ENCODE measurements at places on chromosomes 4 and X.

DNA sequence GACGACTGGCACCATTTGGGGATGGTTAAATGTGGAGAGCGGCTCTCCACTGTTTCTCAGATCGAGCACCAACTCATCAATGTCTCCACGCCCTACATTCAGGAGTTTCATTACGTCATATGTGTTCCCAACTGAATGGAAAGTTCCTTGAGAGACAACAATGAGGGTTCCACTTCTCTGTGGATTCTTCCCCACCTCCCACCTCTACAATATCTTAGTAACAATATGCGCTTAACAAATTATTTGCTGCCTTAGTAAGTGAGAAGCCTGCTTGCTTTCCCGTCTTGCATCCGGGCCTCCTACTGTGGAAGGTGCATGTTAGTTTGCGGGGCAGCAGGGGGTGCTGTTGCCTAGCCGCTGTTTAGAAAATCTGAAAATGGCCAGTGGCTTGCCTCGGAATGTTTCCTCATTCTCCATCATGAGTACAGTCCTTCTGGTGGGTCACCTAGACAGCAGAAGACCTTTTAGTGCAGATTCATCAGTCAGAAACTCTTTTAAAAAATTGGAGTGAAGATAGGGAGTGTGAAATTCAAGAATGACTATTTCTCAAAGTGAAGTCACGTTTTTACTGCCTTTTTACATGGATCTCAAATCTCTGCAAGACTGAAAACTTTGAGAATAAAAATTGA, 55.7 kb downstream of the PHOX2B start:
- DNase-seq: peak; percentile 36

DNA sequence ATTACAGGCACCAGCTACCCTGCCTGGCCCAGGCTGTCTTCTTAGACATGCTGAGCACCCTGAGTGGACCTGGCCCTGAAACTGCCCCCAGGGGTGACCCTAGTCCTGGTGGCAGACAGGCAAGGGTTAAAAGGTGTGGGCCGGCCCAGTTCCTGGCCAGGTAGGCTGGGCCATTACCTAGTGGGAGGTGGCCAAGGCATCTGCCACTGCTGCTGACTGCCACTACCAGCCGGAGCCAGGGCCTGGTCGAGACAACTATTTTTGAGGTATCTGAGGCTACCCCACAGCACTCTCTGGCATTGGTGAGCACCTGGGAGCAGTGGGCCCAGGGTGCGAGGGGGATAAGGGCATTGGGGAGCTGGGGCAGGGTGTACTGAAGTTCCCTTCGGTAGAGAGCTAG, at the start of gene CCDC120:
TSS of gene CCDC120 (plus strand) at position 206 of the 400 bp plus-strand sequence. CDS start 3,043 bp downstream, outside the sequence.
- DNase-seq: no peak

DNA sequence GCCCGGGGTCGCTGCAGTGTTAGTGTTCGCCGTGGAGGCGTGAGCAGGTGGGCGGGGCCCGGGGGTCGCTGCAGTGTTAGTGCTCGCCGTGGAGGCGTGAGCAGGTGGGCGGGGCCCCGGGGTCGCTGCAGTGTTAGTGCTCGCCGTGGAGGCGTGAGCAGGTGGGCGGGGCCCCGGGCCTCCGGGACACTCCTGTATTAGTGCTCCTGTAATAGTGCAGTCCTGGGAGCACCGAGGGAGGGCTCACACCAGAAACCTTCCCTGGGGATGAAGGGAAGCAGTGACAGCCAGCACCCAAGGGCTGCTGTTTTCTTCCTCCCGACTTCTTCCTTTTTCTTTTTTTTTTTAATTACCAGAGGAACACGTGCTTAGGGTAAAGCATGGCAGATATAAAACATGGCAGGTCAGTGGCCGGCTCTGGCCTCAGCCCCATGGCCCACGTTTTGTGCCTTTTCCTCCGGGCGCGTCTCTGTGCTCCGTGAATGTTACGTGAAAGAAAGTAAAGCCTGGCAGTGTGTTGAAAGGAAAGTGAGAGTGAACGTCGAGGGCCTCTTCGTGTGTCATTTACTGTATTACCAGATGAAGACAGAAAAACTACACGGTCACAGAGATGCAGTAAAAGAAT, 42.0 kb downstream of the PCGF3 start:
- DNase-seq: no peak

- no peak for DNase-seq
Observed at GRCh38 chr4:91373546-91373945, 930.2 kb upstream of the GRID2 start.

- DNase-seq: no peak
Observed at GRCh38 chr4:12689457-12689856, 794.7 kb downstream of the RAB28 start.

- no peak for DNase-seq
Observed at GRCh38 chr4:185881430-185881829, 69.4 kb upstream of the SORBS2 start.

GRCh38 chrX:10017872-10018271, 50.7 kb downstream of the CLDN34 start:
- no peak for DNase-seq

DNA sequence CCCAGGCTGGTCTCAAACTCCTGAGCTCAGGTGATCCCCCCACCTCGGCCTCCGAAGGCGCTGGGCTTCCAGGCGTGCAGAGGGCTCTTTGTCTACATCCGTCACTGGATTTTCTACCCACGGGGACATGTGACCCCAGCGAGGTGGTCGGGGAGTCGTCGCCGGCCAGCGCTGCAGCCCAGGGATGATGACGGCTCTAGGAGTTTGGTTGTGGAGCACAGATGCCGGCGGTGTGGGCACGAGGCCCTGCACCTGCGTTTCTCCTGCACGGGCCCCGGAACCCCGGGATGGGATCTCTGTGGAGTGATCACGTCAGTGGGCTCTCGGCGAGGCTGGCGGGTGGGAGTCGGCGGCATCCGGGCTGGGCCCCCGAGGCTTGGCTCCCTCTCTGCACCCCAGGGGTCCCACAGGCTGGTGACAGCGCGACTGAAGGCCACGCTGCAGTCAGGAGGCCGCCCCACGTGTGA, 9.1 kb upstream of the GTPBP6 start:
- no peak for DNase-seq

GRCh38 chr4:168057412-168057811, 34.9 kb upstream of the ANXA10 start:
- no peak for DNase-seq

DNA sequence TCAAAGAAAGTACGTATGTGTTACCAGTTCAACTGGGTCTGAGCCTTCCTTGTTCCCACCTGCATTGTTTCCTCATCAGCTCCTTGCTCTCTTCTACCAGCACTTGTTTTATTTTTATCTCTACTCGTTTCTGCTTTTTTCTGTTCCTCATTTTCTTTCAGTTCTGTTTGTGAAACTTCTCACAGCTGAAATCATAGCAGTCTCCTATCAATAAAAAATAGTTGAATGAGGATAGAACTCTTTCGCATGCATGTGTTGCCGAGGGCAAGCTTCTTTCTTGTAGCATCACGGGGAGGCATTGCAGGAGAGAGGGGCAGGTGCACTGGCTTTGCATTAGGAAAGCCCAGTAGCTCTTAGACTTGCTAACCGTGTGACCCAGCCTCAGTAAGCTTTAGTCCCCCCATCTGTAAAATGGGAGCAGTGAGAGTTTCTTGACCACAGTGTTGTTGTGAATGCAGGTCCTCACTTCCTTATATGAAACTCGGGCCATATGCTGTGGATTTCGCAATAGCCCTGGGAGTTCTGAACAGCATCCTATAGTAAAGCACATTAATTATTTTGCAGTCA, 24.7 kb downstream of the OFD1 start:
- DNase-seq: peak; percentile 51

DNA sequence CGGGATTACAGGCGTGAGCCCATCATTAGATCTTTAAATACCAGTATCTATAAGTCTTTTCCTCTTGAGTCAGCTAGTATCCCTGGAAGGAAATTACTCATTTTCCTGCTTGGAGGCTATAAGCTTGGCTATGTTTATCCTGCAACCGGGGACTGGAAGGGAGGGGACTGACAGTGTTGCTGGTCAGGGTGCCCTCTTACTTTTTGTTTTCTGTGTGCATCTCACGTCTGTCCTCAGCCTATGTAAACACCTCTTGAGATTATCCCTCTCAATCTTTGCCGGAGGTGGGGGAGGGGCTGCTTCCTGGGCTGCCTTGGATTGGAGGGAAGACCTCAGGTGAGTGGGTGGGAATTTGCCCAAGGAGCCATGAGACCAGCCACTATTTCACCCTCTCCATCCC, 37.0 kb downstream of the HTT start:
- DNase-seq: no peak

- DNase-seq: no peak
Observed at GRCh38 chrX:104253567-104254441, 929 bp downstream of the ESX1 start.

DNA sequence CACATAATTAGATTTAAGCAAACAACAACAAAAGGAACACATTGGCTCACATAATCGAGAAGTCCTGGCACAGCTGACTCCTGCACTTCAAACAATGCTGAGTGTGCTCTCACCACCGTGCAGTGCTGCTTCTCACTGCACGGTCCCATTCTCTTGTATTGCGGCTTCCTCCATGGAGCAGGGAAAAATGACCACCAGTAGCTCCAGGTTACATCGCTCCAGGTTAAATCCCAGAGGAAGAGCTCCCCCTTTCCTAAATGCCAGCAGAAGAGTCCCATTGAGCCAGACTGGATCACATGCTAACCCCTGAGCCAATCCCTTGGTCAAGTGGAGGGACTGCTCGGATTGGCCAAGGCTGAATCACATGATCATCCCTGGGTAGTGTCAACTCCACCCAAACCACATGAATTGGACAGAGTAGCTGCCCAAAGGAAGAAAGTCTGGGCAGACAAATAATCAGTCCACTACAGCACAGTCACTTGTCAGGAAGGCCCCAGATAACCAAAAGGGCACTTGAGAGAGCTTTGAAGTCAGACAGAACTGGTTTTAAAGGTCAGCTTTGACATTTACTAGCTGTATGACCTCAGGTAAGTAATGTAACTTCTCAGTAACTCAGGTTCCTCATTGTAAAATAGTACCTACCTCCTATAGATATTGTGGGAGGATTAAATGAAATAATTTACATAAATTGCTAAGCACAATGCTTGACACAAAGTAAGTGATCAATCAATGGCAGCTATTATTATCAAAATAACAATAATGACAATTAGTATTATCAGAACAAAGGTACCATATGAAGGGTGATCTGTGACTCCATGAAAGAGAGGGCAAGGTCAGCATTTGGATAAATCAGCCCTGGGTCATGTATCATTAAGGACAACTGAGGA, 14.3 kb downstream of the TEC start:
- no peak for DNase-seq

GRCh38 chr4:3689006-3689405, 77.2 kb upstream of the ADRA2C start:
- no peak for DNase-seq

- no peak for DNase-seq
Observed at GRCh38 chrX:39874202-39874816, 223.4 kb downstream of the BCOR start.

DNA sequence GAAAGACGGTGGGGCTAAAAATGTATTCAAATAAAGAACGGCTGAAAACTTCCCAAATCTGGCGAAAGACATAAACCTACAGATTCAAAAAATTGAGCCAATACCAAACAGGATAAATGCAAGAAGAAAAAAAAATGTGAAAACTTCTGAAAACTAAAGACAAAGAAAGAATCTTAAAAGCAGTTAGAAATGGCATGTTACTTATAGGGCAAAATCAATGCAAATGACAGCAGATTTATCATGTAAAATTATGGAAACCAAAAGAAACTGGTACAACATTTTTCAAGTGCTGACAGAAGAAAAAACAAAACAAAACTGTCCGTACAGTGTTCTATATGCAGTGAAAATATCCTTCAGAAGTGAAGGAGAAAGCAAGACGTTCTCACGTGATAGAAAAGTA, 239.0 kb downstream of the PDGFC start:
- DNase-seq: no peak

- DNase-seq: no peak
Observed at GRCh38 chrX:9539605-9540387, 74.9 kb downstream of the TBL1X start.

GRCh38 chr4:118776157-118776954, 59.6 kb downstream of the SEC24D start:
- no peak for DNase-seq

GRCh38 chr4:53197772-53198142, 168.1 kb downstream of the SCFD2 start:
- DNase-seq: peak; percentile 25

DNA sequence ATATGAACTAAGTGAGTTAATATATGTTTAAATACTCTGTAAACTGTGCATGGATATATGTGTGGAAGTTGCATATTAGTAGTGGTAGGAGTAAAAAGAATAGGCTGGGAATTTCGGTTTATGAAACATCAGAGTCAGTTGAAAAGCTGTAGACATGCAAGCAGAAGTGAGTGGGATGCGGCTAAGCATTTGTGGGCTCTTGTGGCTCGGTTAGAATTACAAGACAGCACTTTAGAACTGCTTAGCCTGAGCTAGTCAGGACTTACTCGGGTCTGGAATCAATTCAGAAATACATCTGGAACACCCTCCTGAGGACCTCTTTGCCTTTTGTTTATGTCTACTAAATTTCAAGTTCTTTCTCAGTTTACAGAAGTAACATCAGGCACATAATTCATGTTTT, 93.6 kb downstream of the AFF2 start:
- no peak for DNase-seq

DNA sequence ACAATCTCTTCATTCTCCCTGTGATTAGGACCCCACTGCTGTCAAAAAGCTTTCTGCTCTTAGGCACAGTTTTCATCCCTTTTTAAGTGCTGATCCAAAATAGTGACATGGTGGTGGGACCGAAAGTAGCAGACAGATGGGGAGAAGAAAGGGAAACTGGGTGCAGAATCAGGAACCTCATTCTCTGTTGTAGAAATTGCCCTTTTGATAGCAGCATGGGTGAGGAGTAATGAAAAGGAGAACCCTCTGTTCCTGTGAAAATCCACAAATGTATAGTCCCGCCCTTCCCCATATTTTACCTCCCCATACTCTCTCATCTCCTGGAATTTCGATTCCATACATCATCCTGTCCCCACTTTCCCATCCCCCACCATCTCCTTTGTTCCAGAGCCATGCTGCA, 126.5 kb downstream of the STIM2 start:
- DNase-seq: peak; percentile 30

- no peak for DNase-seq
Observed at GRCh38 chrX:23792861-23793553, 10.0 kb downstream of the SAT1 start.

- no peak for DNase-seq
Observed at GRCh38 chr4:153018031-153018430, 81.9 kb downstream of the FHDC1 start.

GRCh38 chr4:118968005-118968404, 79.4 kb downstream of the SYNPO2 start:
- DNase-seq: peak; percentile 87

DNA sequence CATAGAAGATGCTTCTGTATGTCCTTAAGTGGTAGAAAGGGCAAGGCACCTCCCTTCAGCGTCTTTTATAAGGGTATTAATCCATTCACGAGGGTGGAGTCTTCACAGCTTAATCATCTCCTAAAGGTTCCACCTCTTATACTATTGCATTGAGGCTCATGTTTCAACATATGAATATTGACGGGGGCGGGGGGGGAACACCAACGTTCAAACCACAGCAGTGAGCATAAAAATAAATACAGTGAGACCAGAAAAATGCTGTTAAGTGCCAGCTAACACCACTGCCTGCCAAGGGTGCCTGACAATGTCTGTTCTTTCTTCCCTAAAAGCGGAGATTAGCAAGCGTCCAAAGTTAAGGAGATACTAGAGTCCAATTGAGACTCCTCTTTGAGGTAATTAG, 323.3 kb downstream of the STK32B start:
- no peak for DNase-seq

All from inflammatory macrophage treated with lipopolysaccharide for 4 hours (primary cell).